ENCODE measurements at places on chromosomes 4 and X.

DNA sequence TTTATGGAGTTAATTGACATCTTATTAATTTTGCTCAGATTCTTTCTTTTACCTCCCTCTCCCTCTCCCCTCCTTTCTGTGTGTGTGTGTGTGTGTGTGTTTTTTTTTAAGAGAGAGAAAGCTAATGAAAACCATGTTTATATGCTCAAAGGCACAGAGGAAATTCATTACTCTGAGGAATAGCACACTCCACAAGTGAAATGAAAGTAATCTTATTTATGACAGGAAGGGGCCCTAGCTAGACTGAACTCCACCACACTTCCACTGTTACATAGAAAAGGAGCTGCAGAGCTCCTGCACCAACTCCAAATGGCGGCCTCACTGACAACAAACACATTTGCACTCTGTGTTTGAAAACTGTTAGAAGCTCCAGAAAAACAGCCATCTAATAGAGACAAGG lies 150.6 kb downstream of the RASL11B start:
- DNase-seq: no peak

GRCh38 chr4:71009890-71010588 lies 16.6 kb downstream of the DCK start:
- peak; percentile 49 for DNase-seq

DNA sequence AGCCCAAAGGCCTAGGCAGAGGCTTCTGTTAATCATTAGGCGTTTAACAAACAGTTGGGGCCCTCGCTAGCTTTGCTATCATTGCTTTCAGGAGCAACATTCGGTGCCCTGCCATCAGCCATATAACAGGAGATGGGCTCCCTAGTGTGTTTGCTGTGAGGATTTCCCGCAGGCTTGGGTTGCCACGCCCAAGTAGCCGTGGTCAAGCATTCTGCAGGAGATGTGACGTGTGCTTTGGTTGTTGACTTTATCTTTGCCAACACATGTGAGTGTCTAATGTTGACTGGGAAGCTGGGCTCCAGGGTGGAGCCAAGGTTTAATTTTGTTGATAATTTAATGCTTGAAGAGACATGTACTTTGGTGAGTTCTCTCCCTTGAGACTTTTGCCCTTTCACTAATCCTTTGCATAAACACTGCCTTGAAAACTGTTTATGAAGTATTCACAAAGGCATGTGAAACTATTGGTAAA lies 184.6 kb upstream of the KIT start:
- peak; percentile 96 for DNase-seq

- peak; percentile 89 for DNase-seq
These were observed at the start of gene SGMS2 for GRCh38 chr4:107824350-107825071. TSS of gene SGMS2 (plus strand) at chr4:107824932. CDS start at chr4:107895554, 70,622 bp downstream.

DNA sequence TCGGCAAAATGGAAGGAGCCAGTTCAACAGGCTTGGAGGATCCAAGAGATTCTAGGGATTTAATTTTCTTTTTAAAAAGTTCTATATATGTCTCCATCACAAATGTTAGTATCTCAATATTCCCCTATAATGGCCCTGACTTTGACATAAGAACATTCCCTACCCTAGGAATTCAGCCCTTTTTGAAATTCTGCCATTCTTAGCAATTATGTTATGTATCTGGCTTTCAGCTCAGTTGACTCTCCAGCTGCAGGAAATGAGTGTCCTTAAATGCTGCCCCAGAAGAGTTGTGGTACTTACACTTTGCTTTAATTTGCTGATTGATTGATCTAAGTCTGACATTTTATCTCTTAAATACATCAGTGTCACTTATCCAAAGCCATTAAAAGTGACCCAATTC lies 1454.3 kb downstream of the FSTL5 start:
- DNase-seq: no peak

DNA sequence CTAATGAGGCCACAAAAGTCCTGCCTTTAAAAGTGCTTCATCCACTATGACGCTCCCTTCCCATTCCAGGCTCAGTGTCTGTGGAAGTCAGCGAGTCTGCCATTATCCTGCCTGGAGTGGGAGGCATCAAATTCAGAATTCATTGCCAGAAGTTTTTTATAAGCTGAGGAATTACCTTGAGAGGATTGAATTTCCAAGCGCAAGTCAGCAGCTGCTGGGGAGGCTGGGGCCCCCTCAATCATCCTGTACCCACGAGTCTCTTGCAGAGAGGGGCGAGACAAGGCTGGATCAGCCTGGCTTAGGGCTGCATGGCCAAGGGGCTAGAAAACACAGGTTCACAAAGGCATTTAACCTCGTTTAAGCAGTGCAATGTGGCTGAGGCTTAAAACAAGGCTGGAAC lies 170.5 kb upstream of the NOCT start:
- DNase-seq: no peak

GRCh38 chr4:61251129-61251528 lies 51.0 kb downstream of the ADGRL3 start:
- DNase-seq: peak; percentile 96

Data from DMS53 (cell line).